ENCODE measurements at places on chromosomes 4 and X. TPM values are rescaled to one million over a fixed set of nuclear protein-coding genes. Genes with fewer than 3 reads are reported as not detected.

The MXRA5 gene
- total RNA-seq, result not detected

The NPY2R gene
- not detected for total RNA-seq

The CLTRN gene
- total RNA-seq, result not detected

The FAAH2 gene
- total RNA-seq, result 0.28 TPM

The MRFAP1L1 gene
- 42.0 TPM for total RNA-seq

The ASB5 gene
- total RNA-seq, result not detected

The ANAPC10 gene
- 21.4 TPM for total RNA-seq

The PNMA6A gene
- total RNA-seq, result 1.8 TPM

The RHOXF1 gene
- not detected for total RNA-seq

The GALNTL6 gene
- not detected for total RNA-seq

The CLDN34 gene
- total RNA-seq, result 0.46 TPM
